Regular cardiac myocyte (primary cell): ENCODE measurements at places on chromosomes 7 and 10. TPM values are rescaled to one million over a fixed set of nuclear protein-coding genes. Genes with fewer than 3 reads are reported as not detected.

The TEX36 gene
- total RNA-seq = not detected in 2 replicates

The SEC24C gene
- total RNA-seq = 37.8 and 64.8 TPM in 2 replicates

The PTTG1IP2 gene
- total RNA-seq = not detected in 2 replicates

The STEAP1B gene
- total RNA-seq = 13.2 and 25.3 TPM in 2 replicates

The PRSS37 gene
- total RNA-seq = not detected in 2 replicates

The RHEB gene
- total RNA-seq = 66.5 and 67.5 TPM in 2 replicates

The SPAG6 gene
- total RNA-seq = under 0.01 TPM in 1 of 2 replicates, not detected in the other

The OR2A14 gene
- not detected in 2 replicates for total RNA-seq

The ELN gene
- 6.2 and 6.9 TPM in 2 replicates for total RNA-seq

The PCLO gene
- total RNA-seq = 0.19 and 0.56 TPM in 2 replicates
